ENCODE measurements at places on chromosomes 1 and 21. TPM values are rescaled to one million over a fixed set of nuclear protein-coding genes. Genes with fewer than 3 reads are reported as not detected.

- DNase-seq: no peak
Observed at GRCh38 chr1:205585169-205585834, 46.5 kb downstream of the ELK4 start.

C4BPA gene
- not detected for total RNA-seq

GRCh38 chr1:174828264-174828663, 171.5 kb upstream of the CACYBP start:
- DNase-seq: no peak

DNA sequence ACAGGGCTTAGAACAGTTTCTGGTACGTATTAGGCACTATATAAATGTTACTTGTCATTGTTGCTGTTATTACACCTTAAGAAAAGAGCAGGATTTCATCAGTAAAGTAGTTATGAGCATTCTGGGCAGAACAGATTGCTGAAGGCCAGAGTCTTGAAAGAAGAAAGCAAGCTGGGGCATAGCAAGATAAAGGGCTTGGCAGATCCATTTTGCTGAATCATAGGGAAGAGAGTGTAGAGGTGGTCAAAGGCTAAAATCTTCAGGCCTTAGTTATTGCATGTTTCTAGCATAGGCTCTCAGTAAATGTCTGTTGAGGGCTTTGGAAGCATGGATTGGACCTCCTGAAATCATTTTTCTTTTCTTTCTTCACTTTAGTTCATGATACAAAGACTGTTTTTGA, 67.5 kb downstream of the PLA2G4A start:
- DNase-seq: no peak

DNA sequence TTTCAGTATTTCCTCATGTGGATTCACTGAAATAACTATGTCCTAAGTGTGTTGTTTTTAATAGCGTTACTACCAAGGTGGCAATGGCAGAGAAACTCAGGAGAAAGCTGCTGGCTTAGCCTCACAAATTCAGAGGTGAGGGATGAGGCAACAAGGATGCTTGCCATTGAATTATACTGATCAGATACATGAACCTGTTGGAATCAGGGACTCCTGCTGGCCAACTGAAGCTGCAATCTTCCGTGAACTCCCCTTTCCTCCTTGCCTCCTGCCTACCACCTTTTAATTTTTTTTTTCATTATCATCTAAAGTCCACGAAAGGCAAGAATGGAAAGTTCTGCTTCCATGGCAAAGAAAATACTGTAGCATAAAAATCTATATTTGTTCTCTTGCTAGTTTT, 254.7 kb downstream of the NFIA start:
- no peak for DNase-seq

CD1E gene
- not detected for total RNA-seq

TFF3 gene
- total RNA-seq: 1.7 TPM

TMEM125 gene
- 24.6 TPM for total RNA-seq

- no peak for DNase-seq
Observed at GRCh38 chr1:208270651-208271141, 26.5 kb upstream of the PLXNA2 start.

- DNase-seq: no peak
Observed at GRCh38 chr1:101907264-101907663, 89.5 kb downstream of the OLFM3 start.

GRCh38 chr1:59885160-59885832, 41.3 kb downstream of the CYP2J2 start:
- DNase-seq: no peak

- no peak for DNase-seq
Observed at GRCh38 chr1:174858301-174858700, 141.4 kb upstream of the CACYBP start.

DNA sequence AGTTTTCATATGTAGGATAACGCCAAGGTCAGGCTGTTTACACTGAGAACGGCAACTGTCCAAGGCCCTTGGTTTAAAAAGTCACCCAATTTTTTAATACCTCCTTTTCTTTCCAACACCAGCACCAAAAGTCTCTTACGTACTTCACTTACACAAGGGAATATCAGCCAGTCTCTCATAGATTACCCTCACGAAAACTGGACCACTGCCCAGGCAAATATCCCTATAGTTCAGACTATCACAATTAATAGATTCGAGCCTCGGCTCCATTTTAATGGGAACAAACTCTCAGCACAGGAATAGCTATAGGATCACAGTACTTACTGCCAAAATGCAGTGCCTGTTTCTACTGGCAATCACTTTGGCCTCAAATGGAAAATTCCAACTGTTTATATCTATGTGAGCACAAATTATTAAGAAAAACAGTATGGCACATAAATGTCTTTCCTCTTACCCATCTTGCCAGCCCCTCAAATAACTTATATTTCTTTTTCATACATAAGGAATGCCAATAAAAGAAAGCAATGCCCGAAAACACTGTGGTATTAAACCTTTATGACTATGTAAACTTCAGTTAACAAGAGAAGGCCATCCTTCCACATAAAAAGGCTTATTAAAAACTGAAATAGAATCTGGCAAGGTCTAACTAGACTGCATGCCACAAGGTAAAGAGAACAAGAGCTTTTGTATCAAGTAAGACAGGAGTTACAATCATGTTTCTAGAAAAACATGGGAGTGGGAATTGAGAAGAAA, 97.8 kb downstream of the SLC45A1 start:
- DNase-seq: no peak

DNA sequence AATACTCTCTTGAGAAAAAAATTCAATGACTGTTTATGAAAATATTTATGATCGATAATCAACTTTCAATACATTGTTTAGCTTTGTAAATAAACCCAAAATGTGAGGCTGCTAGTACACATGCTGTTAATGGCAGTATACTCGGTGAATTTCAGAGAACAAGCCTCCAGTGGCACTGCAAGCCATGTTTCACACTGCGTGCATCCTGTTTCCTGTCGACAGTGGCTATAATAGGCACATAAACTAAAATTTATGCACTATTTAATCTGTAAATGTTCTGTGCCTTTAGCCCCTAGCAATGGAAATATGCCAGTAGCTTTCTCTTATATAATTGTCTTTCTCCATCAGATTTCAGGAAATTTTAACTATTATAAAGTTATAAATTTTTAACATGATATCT, 26.3 kb upstream of the RGS18 start:
- DNase-seq: no peak

RNF223 gene
- not detected for total RNA-seq

RHEX gene
- not detected for total RNA-seq
